Left ventricle myocardium superior (tissue), 1 donor: ENCODE measurements at places on chromosomes 6 and 20.

DNA sequence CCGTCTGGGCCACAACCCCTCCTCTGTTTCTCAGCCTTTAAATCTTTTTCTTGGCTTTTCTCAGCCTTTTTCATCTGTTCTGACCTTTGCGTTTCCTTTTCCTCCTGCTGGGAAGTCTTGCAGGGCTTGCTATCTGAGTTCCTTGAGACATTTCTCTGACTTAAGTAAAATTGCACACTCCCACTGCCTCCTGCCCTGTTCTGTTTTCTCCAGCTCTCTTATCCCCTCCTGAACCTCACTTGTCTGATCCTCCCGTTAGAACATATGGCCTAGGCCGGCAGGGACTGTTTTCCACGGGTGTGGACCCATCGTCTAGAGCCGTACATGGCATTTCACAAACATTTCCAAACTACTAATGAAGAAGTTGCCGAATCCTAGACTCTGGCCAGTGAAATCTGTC, 63.0 kb downstream of the ARID1B start:
- DNase-seq, result no peak

DNA sequence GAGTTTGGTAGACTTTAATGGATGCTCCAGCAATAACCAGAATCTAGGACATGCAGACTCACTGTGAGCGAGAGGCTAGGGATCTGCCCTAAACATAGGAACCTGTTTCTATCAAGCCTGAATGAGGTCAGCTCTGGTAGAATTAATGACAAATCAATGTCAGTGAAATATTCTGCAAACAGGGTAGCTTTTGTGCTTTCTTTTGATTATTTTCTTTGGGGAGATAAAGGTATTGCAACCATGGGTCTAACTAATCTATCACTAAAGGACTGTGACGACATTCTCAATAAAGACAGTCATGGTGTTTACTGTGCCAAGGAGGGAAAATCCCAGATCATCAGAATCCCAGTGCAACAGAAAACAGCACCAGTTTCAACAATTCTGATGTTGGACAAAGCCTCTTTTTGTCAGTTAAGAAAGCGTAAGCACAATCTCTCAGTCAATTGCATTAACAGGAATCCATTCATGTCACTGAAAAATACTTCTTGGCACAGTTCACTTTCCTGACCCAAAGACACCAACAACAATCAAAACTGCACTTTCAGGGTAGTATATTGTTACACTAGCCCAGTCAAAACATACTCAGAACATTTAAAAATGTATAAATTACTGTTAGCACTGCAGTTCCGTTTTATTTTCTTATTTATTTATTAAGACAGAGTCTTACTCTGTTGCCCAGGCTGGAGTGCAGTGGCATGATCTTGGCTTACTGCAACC, 36.8 kb upstream of the SMIM29 start:
- no peak for DNase-seq

- DNase-seq, result no peak
Measured at GRCh38 chr6:7897461-7898192, 13.0 kb downstream of the TXNDC5 start.

- peak; percentile 53 for DNase-seq
Measured at GRCh38 chr20:62576815-62577489, 65.4 kb upstream of the SLCO4A1 start.

GRCh38 chr20:19260412-19261090, 48.1 kb downstream of the SLC24A3 start:
- no peak for DNase-seq

- DNase-seq, result no peak
Measured at GRCh38 chr6:170584954-170585498, 589 bp upstream of the PDCD2 start.

DNA sequence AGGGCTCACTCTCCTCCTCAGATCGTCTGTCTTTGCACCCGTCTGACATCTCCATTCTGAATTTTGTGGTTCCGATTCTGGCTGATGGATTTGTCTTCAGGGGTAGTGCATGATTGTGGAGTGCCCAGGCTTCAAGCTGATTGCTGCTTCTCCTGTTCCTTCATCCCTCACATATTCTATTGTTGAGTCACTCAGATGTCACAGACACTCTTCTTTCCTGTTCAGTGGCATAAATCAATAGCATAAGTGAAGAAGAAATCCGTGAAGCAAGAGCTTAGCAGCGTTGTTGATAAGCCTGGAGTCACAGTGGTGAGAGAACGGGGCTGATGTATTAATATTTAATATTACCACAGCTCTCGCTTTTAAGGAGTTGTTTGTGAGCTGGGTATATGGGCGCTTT, 152.5 kb downstream of the MTHFD1L start:
- no peak for DNase-seq

- peak; percentile 87 for DNase-seq
Measured at GRCh38 chr6:31087494-31088089, 24.8 kb downstream of the C6orf15 start.
